ENCODE measurements at places on chromosomes 13 and 19. TPM values are rescaled to one million over a fixed set of nuclear protein-coding genes. Genes with fewer than 3 reads are reported as not detected.

DNA sequence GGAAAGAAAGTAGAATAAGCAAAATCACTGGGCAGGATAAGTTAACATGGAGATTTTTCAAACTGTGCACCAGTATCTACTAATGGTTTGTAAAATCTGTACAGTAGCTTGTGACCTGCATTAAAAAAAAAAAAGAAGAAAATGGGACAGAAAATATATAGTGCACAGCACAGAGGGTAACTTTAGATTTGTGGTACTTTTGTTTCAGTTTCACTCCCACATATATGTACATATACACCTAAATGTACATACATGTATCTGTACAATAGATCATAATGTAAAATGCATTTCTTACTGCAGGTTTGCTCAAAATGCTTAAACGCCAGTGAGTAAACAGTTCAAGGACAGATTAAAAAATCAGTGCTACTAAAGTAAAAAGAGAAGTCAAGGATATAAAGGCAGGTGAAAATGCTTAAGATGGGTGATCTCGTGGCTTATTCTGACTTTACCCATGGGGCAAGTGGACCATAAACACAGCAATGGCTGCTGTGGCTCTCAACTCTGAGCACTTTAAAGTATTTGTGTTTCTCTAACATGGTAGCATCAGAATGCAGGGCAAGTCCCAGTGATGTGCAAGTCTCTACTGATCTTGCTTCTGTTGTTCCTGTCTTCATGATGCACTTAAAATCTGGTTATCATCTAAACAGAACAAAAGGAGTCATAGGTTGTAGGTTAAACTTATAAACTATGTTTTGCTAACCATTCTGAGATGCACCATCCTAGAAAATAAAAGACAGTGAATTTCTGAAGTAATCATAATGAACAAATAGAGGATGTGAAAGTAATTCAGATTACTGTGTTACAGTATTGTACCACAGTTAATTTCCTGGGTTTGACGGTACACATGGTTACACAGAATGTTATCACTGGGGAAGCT is 112.3 kb downstream of the MIPEP start:
- DNase-seq, result no peak
- H3K27ac ChIP-seq, result no peak overlapping the region
- no peaks in the 10 kb centered on the region for H3K4me1 ChIP-seq
- H3K36me3 ChIP-seq, result no peaks in the 10 kb centered on the region

GRCh38 chr13:58949646-58950045 is 1214.1 kb downstream of the DIAPH3 start:
- no peaks in the 10 kb centered on the region for H3K36me3 ChIP-seq
- H3K27me3 ChIP-seq, result no peaks in the 10 kb centered on the region
- no peak overlapping the region for H3K4me3 ChIP-seq
- H3K27ac ChIP-seq, result no peak overlapping the region

GRCh38 chr19:41545547-41545946 is 30.4 kb upstream of the CEACAM21 start:
- H3K4me1 ChIP-seq, result no peaks in the 10 kb centered on the region
- no peak for DNase-seq
- H3K36me3 ChIP-seq, result no peaks in the 10 kb centered on the region
- no peaks in the 10 kb centered on the region for H3K27me3 ChIP-seq
- H3K27ac ChIP-seq, result no peak overlapping the region

DNA sequence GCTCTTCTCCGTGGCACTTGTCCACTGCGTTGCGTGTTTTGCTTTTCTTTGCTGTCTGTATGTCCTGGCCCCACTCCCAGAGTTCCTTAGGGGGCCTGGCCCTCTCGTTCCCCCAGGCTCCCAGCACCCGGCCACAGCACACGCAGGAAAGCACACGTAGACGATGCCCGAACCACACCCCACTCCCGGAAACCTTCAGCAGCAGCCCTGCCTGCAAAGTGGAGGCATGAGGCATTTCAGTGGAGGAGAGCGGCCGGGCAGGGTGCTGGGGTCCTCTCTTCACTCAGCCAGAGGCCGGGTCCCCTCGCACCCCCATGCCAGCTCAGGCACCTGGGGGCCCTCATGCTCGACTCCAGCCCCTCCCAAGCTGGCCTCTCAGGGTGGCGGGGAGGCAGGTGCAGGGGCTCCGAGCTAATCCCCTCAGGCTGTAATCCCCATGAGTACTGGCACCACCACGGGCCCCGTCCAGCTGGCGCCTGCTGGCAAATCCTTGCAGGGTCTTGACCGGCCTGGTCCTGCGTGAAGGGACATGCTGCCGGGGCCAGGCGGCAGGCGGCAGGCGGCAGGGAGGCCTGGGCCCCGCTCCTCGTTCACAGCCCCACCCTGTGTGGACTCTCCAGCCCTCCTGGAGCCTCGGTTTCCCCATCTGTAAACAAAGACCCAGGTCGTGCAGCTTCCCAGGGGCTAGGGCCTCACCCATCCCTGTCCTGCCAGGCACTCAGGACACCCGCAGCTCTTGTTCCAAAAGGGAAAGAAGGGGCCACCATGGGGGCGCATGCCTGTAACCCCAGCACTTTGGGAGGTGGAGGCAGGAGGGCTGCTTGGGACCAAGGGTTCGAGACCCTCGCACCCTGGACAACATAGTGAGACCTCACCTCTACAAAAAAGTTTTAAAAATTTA is 7.0 kb downstream of the PIP5K1C start:
- H3K4me3 ChIP-seq, result no peak overlapping the region
- no peaks in the 10 kb centered on the region for H3K27me3 ChIP-seq
- no peak for DNase-seq
- H3K4me1 ChIP-seq, result peaks cover 4% of the 10 kb centered on the region

DNA sequence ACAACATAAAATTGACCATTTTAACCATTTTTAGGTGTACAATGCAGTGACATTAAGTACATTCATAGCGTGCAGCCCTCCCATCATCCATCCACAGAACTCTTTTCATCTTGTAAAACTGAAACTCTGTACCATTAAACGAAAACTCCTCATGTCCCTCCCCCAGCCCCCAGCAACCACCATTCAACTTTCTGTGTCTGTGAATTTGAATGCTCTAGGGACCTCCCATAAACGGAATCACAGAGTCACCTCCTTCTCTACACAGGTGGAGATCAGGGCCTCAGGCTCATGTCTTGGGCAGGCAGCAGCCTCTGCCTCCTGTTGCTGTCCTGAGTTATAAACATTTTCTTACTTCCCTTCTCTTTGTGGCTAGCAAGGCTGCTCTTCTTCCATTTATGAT is 7.3 kb upstream of the CCNE1 start:
- H3K4me1 ChIP-seq, result no peaks in the 10 kb centered on the region
- no peak overlapping the region for H3K4me3 ChIP-seq
- H3K27me3 ChIP-seq, result no peaks in the 10 kb centered on the region
- no peaks in the 10 kb centered on the region for H3K36me3 ChIP-seq
- no peak overlapping the region for H3K27ac ChIP-seq

- H3K27me3 ChIP-seq, result peaks cover 50% of the 10 kb centered on the region
- H3K27ac ChIP-seq, result no peak overlapping the region
- no peak overlapping the region for H3K4me3 ChIP-seq
- peaks cover 31% of the 10 kb centered on the region for H3K4me1 ChIP-seq
Measured at GRCh38 chr19:10422046-10422461, 1.7 kb downstream of the PDE4A start.

- H3K36me3 ChIP-seq, result no peaks in the 10 kb centered on the region
- H3K4me1 ChIP-seq, result no peaks in the 10 kb centered on the region
- no peak overlapping the region for H3K27ac ChIP-seq
- DNase-seq, result no peak
Measured at GRCh38 chr19:49988433-49988832, 27.5 kb upstream of the SIGLEC11 start.

DNA sequence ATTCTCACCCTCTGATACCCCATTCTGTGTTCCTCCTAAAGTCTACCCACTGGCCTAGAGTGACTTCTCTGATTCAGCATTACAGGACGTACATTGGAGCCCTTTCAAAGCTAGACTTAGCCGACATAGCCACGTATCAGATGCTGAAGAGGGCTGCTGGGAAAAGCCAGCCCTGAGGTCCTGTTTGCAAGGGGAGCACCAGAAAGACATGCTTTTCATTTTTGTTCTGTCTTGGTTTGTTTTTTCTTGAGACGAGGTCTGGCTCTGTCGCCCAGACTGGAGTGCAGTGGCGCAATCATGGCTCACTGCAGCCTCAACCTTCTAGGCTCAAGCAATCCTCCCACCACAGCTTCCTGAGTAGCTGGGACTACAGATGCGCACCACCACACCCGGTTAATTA is 6.3 kb upstream of the ZSWIM4 start:
- no peak for DNase-seq
- H3K4me3 ChIP-seq, result no peak overlapping the region
- peaks cover 3% of the 10 kb centered on the region for H3K4me1 ChIP-seq
- no peaks in the 10 kb centered on the region for H3K27me3 ChIP-seq
- no peaks in the 10 kb centered on the region for H3K36me3 ChIP-seq
- no peak overlapping the region for H3K27ac ChIP-seq

The CNN1 gene
- 32.4 TPM for total RNA-seq

The GDF15 gene
- total RNA-seq, result 4.1 TPM

The BEST2 gene
- total RNA-seq, result 4.6 TPM

All from H1 (cell line).